ENCODE measurements at places on chromosomes 3 and 15.

DNA sequence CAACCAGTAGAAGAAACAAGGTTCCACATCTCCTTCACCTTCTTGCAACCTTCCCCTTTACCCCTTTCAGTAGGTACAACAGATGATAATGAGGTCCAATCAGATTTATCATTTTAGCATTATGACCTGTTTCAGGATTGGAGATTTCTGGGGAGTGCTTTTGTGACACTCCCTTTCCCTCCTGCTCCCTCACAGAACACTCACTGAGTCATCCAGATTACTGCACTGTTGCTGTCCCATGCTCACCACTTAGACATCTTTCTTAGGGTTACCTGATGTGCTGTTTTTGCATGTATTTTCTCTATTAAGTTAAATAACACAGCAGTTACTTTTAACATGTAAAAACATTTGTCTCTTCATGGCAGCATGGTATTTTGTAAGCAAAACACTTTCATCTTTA is 118.5 kb downstream of the MFSD1 start:
- no peak for DNase-seq

- no peak for DNase-seq
Observed at GRCh38 chr15:91649831-91650321, 203.6 kb upstream of the SLCO3A1 start.

DNA sequence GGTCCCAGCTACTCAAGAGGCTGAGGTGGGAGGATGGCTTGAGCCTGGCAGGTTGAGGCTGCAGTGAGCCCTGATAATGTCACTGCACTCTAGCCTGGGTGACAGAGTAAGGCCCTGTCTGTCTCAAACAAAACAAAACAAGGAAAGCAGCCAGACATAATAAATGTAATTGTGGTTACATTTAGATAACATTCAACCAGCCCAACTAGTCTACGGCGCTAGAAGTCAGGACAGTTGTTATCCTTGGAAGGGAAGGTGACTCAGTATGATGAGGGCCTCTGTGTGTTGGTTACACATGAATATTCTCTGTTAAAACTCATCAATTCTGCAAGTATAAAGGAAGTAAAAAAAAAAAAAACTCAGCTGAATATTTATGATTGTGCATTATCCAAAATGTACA is 27.0 kb upstream of the CSPG5 start:
- no peak for DNase-seq

DNA sequence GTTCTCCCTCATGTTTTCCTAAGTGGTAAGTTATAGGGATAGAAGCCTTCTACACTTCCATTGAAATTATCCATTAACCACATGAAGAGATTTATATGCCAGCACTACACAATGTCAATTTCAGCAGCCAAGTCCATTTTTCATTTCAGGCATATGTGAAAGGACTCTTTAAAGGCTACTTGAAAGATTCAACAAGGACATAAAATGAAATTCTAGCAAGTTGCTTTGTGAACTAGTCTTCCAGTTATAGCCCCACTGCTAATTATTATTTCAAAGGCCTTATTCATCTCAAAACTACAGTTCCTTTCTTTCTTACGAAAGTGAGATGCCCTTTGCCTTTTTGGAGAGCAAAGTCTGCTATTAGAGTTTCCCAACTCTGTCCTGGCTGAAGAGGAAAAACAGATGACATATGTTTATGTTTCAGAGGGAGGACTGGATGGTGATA is 66.0 kb upstream of the SLC2A2 start:
- no peak for DNase-seq

DNA sequence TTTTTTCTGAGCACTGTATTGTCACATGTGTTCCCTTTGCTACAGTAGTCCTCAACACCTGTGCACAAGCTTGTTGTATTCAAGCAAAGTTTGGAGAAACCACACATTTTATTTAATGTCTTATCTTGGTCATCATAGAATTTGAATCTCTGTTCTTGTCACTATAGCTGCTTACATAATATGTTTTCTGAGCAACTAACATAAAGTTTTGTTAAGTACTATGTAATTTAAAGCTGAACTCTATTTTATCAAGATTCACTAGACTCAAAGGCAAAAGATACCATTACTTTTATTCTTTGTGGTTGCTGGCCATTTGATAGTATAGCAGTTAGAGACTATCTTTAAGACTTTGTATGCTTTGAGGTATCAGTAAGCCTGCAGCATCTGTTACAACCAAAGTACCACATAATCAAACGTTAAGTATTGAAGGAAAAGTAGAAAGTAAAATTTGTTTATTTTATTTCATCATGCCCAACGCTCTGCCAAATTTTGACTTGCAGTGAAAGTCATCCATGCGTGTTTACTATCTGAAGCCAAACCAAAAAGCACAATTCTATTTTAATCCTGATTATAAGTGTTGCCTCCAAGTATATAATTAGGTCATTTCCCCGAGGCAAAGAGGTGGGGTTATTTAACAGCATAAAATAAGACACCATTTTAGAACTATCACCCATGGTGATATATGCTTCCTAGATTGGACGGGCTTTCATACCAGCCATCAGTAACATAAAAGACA is 10.3 kb upstream of the ABHD10 start:
- no peak for DNase-seq

DNA sequence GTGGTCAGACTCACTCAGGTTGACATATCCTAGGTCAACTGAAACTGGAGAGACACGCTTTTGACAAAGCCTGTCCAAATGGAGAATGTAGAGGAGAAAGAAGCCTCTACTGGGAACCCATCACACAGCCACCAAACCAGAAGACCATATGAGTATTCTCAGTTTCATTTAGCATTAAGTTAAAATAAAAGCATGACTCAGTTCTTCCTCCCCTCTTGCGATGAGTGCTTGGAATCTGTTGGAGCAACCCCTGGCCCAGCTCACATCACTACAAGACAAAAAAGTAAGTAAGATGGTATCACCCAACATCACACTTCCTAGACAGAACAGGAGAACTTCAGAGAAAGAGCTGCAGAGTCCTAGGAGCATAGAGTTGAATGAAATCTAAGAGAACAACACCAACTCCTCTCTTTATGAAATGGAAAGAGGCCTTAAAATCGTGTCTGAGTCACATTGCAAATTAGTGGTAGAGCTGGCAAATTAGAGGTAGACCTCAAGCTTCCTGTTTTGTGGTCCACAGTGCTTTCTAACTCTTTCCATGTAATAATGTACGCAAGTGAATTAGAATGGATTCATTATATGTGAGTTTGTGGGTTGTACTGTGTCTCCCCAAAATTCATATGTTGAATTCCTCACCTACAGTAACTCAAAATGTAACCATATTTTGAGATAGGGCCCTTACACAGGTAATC is 51.2 kb downstream of the FGF12 start:
- DNase-seq, result no peak

DNA sequence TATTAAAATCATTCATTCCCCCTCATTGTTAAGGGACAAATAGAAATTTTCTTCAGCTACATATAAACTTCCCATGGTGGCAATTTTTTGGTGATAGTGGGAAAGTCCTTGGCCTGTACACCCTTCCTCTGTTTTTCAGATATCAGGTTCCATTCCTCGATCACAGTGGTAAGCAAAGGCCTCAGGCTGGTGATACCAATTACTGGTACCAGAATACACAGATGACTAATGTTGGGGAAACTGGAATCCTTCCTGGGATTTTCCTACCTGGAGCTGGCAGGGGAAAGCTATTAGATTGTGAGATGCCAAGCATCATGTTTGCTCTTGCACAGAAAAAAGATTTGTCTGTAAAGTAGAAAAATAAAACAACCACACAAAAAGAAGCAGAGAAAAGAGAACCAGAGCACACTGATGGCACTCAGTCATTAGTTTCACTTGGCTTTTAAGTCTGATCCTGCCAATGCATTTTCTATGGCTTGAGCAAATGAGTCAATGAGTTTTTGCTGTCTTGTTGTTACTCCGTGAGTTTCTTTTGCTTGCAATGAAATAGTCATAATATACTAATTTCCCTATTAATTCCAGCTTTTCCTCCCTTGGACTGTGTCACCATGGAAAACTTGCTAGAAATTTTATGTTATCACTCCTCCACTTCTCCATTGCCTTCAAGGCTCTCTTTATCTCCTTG is 795.0 kb downstream of the ROBO1 start:
- DNase-seq, result no peak

GRCh38 chr15:69836526-69837230 is 261.0 kb downstream of the TLE3 start:
- DNase-seq, result no peak

- no peak for DNase-seq
Observed at GRCh38 chr3:50657407-50657806, 17.3 kb upstream of the DOCK3 start.

- DNase-seq, result no peak
Observed at GRCh38 chr3:114469070-114469469, 175.2 kb downstream of the TIGIT start.

DNA sequence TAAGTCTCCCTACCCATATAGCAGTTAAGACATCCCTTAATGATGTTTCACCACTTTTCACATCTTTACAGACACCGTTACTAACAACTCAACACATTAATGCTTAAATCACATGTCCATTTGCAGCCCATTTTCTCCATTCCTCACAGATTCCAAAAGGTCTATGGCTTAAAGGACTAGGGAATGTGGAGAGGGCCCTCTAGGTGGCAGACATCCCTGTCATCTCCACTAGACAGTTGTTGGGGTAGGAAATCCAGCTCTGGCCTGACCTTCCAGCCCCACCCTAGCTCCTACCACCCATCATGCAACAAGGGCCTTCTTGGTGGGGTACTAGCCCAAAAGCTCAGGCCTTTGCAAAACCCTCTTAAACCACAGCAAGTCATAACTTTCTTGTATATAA is 25.2 kb downstream of the CPEB1 start:
- no peak for DNase-seq

- peak; percentile 43 for DNase-seq
Observed at GRCh38 chr3:172595664-172596393, 72.6 kb upstream of the TNFSF10 start.

DNA sequence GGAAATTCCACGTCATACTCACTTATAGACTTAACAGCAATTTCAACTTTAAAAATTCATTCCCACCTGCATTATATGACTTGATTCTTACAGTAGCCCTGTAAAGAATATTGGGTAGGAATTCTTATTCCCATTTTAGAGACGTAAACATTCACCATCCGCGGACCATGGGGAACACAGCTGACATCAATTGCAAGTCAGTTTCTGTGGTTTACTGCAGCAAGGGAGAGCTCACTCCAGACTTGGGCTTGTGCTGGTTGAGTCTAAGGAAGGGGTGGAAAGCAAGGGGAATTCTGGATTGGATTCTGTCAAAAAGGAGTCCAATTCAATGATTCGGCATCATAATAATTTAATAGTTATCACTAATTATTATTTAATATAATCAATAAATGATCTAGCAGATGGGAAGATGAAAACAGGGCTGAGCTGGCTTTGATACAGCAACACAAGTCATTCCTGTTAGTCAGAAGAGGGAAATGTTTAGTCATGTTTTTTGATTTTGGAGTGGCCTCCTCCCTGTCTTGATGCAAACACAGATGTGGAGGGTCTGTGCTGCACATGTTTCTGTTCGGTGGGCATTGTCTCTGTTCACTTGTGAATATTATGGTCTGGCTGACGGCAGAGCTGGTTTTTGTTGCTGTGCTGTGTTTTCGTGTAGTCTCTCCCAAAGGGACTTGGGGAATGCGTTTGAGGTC is 9.7 kb downstream of the LIPC start:
- no peak for DNase-seq

DNA sequence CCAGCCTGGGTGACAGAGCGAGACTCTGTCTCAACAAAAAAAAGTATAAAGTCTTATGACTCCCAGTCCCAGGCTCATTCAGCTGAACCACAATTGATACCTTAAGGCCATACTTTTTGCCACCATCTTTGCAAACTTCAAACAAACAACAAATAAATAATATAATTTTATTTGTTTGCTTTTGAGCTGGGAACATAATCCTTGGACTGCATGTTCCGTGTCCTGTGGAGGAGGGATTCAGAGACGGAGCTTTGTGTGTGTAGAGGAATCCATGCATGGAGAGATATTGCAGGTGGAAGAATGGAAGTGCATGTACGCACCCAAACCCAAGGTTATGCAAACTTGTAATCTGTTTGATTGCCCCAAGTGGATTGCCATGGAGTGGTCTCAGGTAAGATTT is 238.6 kb downstream of the ADAMTSL3 start:
- no peak for DNase-seq

GRCh38 chr3:156431334-156432124 is 123.4 kb downstream of the SSR3 start:
- DNase-seq, result no peak

DNA sequence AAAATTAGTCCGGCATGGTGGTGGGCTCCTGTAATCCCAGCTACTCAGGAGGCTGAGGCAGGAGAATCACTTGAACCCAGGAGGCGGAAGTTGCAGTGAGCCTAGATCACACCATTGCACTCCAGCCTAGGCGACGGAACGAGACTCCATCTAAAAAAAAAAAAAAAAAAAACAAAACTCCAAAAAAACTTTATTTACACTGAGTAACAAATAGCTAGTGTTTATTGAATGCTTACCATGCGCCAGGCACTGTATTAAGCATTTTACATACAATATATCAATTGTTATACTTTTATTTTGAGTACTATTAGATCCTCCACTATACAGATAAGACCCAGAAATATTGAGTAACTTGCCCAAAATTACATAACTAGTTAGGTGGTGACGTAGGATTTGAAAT is 17.4 kb upstream of the ARIH1 start:
- DNase-seq, result no peak

DNA sequence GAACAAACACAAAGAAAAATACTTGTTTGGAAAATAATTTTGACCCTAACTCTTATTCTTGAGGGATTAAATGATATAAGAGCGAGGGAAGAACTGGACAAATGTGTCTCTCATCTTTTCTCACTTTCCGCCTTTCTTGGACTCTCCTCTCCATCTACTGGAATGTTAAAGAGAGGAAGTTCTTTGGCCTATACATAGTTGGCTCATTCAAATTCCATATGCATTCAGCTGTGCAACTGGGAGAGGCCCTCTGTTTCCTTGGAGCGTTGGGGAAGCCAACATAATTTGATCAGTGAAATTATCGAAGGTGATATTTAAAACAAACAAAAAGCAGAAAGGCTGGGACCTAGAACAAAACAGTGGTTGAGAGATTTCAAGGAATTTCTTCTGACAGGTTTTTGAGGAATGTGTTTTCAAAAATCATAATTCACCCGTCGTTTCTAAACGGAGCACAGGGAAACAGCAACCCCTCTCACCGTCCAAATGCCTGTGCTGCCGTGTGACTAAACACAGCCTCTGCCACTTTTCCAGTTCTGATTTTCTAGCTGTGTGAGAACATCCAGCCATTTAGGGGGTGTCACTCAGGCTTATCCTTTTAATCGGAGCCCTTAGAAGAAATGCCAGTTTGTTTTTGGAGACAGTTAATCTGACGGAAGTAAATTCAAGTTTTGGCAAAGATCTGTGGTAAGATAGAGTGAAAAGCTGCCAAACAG is 489.9 kb downstream of the SOX2 start:
- no peak for DNase-seq

GRCh38 chr15:33586786-33587697 is 276.3 kb downstream of the RYR3 start:
- DNase-seq, result no peak

GRCh38 chr15:77939851-77940250 is 137.7 kb downstream of the TBC1D2B start:
- DNase-seq, result no peak

DNA sequence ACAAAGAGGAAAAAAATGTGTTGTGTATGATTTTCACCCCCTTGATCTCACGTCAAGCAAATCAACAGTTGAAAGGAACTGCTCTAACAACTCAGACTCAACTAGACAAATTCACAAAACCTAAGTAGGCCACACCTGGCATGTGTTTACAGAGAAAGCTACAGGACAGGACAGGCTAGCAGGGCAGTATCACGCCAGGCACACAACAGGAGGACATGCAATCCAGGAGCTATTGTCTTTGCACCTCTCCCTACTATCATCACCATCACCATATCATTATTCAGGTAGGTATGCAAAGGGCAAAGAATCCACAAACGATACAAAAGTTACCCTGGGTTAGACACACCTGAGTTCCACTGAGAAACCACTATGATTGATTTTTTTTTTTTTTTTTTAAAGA is 86.4 kb downstream of the TBL1XR1 start:
- DNase-seq, result no peak

Data from CD4-positive, alpha-beta T cell treated with Interferon gamma for 1 hour (primary cell).